NCI-H69 (cell line): ENCODE measurements at places on chromosomes 1 and 21.
A peak's percentile ranks its signal among the peaks of the same experiment; 100 is the strongest.

- DNase-seq: peak; percentile 53
Measured at GRCh38 chr1:7886405-7886745, 33.5 kb upstream of the UTS2 start.

GRCh38 chr21:25456672-25457071 lies 150.6 kb downstream of the MRPL39 start:
- DNase-seq: no peak

DNA sequence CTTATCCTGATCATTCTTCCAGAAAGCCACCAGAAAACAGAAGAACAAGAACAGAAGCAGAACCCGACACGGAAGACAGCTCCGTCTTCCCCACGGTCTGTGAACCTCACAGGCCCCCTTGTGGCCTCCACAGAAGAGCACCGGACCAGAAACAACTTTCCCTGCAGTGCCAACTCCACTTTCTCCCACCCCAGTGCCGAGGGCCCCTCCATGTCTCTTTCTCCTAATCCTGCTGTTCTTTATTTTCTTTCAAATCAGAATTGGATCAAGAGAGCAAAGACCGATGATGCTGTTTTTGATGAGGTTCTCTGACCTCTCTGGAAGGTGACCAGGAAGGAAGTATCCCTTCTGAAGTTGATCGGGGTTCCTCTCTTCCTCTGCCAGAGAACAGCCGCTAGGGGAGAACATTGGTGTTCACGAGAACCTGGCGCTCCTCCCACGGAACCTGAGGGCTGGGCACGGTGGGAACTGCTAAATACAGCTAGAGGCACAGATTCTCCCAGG lies 58.9 kb upstream of the CTTNBP2NL start:
- peak; percentile 51 for DNase-seq

- no peak for DNase-seq
Measured at GRCh38 chr21:45401916-45402900, 2.8 kb upstream of the COL18A1 start.

DNA sequence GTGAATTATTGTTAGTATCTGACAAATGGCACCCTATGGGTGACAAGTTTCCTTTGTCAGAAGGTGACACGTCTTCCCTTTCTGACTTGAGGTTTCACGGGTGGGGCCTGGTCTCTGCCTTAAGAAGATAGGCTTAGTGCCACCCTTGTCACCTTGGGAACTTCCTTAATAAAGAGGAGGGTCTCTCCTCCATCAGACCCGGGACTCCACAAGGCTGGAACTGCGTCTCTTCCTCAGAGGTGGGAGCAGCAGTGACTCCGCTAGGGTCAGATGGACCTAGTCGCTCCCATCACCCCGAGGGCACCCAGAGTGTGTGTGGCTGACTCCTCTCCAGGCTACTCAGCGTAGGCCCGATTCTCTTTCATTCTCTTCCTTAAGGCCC lies 774 bp upstream of the WDTC1 start:
- DNase-seq: no peak

- no peak for DNase-seq
Measured at GRCh38 chr1:75999034-75999433, 66.8 kb upstream of the ASB17 start.

- DNase-seq: no peak
Measured at GRCh38 chr1:245390975-245391374, 236.2 kb downstream of the KIF26B start.

GRCh38 chr1:109634771-109635750 lies 15.4 kb downstream of the AMPD2 start:
- no peak for DNase-seq

- DNase-seq: no peak
Measured at GRCh38 chr1:184620469-184620868, 134.2 kb downstream of the EDEM3 start.

GRCh38 chr1:192224846-192225245 lies 66.6 kb downstream of the RGS18 start:
- no peak for DNase-seq

- DNase-seq: peak; percentile 71
Measured at GRCh38 chr1:160261556-160261892, 825 bp downstream of the DCAF8 start.

DNA sequence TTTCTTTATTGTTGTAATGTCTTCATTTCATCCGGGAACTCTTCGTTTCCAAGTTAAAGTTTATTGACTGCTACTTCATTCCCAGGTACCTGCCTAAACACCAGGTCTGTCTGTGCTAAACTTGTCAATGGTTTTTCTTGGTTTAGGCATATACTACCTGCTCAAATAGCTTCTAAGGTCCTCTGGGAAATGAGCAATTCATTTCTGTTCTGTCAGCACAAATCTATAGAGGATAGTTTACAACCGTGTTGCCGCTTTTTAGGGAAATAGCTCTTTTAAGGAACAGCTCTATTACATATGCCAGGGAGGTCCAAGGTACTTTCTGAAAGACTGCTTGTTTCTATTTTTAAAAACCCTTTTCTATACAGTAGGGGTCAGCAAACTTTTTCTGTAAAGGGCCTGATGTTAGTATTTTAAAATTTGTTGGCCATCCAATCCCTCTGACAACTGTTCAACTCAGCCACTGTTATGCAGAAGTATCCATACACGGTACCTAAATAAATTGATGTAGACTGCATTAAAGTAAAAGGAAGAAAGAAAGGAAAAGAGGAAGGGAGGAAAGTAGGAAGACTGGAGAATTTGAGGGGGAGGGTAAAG lies 222.7 kb upstream of the PTBP2 start:
- DNase-seq: no peak

DNA sequence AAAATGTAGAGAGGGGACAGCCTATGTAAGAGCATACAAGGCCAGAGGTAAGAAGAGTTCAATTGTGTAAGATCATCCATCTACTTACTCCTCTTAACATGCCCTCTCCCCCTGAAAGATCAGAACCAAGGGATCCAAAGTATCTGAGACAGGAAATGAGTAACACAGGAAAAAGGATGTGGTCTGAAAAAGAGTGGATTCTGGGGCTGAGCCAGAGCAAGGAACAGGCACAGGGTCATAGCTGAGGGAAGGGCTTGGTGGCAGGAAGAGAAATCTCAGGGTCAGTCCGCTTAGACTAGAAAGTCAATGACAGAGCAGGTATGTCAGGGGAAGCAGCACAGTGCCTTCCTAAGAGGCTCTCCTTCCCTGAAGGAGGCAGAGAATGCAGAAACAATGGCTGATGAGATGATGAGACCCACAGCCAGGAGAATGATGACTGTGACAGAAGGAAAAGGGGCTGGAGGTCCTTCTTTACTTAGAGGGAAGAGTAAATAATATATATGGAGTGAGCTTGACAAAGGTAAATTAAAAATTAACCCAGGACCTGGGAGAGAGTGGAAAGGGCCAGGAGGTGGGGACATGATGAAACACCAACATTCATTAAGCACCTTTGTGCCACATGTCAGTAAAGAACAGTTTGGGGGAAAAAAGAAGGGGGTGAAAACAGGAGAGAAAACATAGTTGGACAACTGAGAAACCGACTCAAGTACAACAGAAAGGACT lies 26.2 kb upstream of the A3GALT2 start:
- peak; percentile 36 for DNase-seq

- no peak for DNase-seq
Measured at GRCh38 chr1:11868331-11868980, 9.7 kb upstream of the NPPB start.

GRCh38 chr1:25959611-25960010 lies 38.3 kb downstream of the PAFAH2 start:
- no peak for DNase-seq

DNA sequence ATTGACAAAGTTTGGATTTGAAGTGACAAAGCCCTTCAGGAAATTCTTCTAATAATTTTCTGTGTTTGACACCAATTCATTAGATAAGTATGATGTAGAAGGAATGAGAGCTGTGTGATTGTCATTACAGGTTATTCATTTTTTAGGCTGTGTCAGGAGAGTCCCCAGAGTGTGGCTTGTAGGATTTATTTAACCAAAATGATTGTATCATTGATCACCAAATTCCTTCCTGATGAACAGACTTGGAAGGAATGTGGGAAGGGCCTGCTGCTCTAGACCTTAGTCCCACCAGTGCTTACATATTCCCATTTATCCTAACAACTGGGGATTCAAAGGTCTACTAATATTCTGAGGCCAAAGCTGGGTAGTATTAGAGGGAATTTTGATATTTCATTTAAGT lies 383.3 kb upstream of the KAZN start:
- no peak for DNase-seq
